Activated naive CD8-positive, alpha-beta T cell treated with anti-CD3 and anti-CD28 coated beads, Interleukin-2, amount 50 U/mL, for 24 hours (primary cell): ENCODE measurements at places on chromosomes 4 and X.

DNA sequence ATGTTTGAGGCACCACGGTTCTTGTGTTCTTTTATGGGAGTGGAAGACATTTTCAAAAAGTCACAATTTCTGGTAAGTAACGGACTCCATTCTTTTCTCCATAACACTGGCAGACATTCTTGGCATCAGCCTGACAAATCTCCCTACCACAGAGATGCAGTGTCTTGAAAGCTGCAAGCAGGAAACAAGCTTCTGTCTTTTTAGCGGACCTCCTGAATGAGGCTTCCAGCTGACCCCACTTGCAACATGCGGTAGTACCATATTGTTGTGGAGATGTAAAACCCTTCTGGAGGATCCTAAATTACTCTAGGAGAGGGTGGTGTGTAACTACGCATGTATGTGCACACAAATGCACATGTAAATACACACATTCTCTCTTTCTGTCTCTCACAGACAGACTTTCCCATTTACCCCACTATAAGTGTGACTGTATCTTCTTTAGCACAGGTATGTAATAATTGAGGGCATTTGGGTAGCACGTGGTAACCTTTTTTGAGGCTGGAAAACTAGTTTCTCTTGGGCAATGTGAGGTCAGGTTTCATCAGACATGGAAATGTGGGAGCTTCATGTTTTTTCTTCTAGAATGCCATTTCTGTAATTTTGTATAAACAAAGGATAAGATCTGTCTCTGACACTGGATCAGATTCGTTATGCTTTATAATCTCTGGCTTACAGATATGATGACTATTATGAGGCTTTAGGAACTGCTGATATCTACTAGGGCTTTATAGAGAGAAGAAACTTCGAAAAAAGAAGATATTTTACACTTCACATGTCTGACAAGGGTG is 130.1 kb downstream of the MGST2 start:
- no peaks in the 10 kb centered on the region for H3K27me3 ChIP-seq
- no peak overlapping the region for H3K27ac ChIP-seq
- no peak for DNase-seq
- H3K4me3 ChIP-seq, result no peak overlapping the region

DNA sequence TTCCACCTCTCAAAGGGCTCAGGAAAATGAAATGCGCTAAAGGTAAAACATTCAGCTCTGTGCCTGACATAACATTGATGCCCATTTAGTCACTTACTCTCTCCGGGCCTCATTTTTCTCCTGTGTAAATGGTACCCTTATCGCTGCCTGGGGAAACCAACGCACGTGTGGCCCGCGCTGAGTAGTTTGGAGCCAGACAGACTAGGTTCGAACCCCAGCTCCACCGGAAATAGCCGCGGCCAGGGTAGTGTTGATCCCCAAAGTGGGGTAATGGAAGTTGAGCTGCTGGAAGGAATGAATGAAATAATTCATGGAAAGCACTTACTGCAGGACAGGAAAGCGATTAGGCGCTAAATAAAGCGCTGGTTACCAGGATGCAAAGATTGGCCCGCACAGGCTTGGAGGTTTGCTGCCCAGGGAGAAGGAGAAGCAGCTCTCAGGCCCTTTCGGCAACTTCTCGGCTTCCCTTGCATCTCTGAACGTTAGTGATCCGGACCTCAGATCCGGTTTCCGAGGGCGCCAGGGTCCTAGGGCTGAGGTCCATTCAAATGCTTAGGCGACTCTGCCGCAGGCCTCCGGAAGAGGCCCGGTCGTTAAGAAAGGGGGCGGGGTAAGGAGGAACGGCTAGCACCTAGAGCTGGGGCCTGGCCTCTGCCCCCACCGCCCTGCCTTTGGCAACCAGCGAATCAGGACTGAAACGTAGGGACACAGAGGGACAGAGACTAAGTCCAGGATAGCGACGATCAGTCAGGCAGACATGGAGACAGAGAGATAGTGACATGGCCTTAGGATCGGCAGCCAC is 13.3 kb downstream of the NKX3-2 start:
- H3K36me3 ChIP-seq, result no peaks in the 10 kb centered on the region
- H3K27ac ChIP-seq, result no peak overlapping the region
- DNase-seq, result no peak
- no peak overlapping the region for H3K4me3 ChIP-seq

- H3K4me1 ChIP-seq, result no peaks in the 10 kb centered on the region
- no peaks in the 10 kb centered on the region for H3K36me3 ChIP-seq
- H3K4me3 ChIP-seq, result no peak overlapping the region
Observed at GRCh38 chr4:84870398-84871163, 95.9 kb downstream of the WDFY3 start.

GRCh38 chr4:82419451-82419850 is 10.8 kb downstream of the HNRNPDL start:
- H3K27ac ChIP-seq, result no peak overlapping the region
- peaks cover 19% of the 10 kb centered on the region for H3K36me3 ChIP-seq
- no peak overlapping the region for H3K4me3 ChIP-seq
- DNase-seq, result no peak

DNA sequence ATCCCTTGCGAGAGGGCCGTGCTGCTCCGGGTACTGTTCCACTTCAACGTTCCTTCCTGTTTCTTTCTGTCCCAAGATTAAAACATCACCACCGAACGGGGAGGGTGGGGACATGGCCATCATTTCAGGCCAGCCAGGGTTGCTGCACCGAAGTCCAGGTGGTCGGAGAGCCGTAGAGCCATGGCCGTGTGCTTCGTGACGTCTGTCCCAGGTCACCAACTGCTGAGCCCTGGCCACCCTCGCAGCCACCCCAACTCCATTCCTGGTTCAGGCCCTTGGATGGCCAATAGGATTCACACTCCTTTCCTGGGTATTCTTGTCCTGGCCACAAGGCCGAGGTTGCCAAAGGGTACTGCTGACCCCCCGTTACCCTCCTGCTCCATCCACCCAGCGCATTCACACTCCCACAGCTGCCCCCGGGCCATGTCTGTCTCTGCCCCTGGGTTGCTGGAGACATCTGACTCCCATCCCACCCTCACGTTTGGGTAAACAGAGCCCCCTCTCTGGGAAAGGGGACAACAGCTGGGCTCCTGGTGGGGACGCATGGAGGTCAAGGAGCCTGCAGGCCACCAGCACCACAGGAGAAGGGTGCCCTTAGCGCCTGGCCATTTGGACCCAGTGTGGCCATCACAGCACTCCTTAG is 103.2 kb downstream of the HMX1 start:
- H3K27ac ChIP-seq, result no peak overlapping the region
- H3K4me3 ChIP-seq, result no peak overlapping the region
- H3K36me3 ChIP-seq, result no peaks in the 10 kb centered on the region
- no peaks in the 10 kb centered on the region for H3K4me1 ChIP-seq

- DNase-seq, result no peak
- peaks cover 61% of the 10 kb centered on the region for H3K4me1 ChIP-seq
- H3K27me3 ChIP-seq, result no peaks in the 10 kb centered on the region
- H3K27ac ChIP-seq, result no peak overlapping the region
- peak overlapping the region; percentile 34 for H3K4me3 ChIP-seq
Observed at GRCh38 chrX:132041015-132041414, 17.9 kb downstream of the STK26 start.

- H3K27ac ChIP-seq, result no peak overlapping the region
- H3K36me3 ChIP-seq, result no peaks in the 10 kb centered on the region
- no peak for DNase-seq
- H3K4me3 ChIP-seq, result no peak overlapping the region
- H3K4me1 ChIP-seq, result no peaks in the 10 kb centered on the region
Observed at GRCh38 chr4:71123951-71124350, 130.5 kb downstream of the DCK start.

GRCh38 chr4:112279025-112279881 is 6.5 kb downstream of the TIFA start:
- H3K36me3 ChIP-seq, result peaks cover 51% of the 10 kb centered on the region
- peaks cover 71% of the 10 kb centered on the region for H3K4me1 ChIP-seq
- H3K4me3 ChIP-seq, result peak overlapping the region; percentile 46
- H3K27ac ChIP-seq, result peak overlapping the region; percentile 40

DNA sequence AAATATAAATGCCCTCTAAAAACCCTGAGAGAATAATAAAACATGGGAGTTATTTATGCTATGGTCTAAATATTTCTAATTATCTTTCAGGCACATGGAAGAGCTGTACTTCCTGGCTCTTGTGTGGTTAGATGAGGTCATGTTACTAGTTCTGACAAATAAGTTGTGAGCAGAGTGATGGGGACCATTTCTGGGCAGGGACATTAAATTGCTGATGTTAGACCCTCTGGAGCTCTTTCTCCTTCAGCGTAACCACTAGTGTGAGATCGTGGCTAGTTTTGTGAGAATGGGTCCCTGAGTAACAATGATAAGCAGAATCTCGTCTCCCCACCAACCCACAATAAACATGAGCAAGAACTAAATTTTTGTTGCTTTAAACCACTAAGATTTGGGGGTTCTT is 108.0 kb downstream of the MAML3 start:
- DNase-seq, result no peak
- H3K4me3 ChIP-seq, result no peak overlapping the region
- H3K27me3 ChIP-seq, result peaks cover 14% of the 10 kb centered on the region

GRCh38 chr4:21184788-21185187 is 484.5 kb downstream of the PACRGL start:
- no peaks in the 10 kb centered on the region for H3K27me3 ChIP-seq
- H3K36me3 ChIP-seq, result no peaks in the 10 kb centered on the region
- no peak overlapping the region for H3K4me3 ChIP-seq

DNA sequence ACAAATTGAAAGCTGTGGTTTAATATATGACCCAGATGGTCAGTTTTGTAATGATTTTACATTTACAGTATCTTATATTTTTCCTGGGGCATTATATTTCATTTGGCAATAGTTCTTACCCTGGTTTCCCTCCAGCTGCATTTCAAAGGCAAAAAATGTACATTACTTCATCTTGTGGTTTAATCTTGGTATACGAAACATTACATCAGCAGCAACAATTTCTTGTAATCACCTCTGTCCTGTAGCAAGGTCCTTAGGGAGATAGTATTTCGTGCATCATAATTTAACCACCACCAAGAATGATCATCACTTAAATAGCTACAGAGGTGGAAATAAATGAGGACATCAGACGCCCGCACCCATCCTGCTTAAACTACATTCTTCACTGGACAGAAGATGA is 48.8 kb downstream of the HS6ST2 start:
- no peak overlapping the region for H3K4me3 ChIP-seq
- H3K27me3 ChIP-seq, result peaks cover 3% of the 10 kb centered on the region
- no peak overlapping the region for H3K27ac ChIP-seq
- no peak for DNase-seq

DNA sequence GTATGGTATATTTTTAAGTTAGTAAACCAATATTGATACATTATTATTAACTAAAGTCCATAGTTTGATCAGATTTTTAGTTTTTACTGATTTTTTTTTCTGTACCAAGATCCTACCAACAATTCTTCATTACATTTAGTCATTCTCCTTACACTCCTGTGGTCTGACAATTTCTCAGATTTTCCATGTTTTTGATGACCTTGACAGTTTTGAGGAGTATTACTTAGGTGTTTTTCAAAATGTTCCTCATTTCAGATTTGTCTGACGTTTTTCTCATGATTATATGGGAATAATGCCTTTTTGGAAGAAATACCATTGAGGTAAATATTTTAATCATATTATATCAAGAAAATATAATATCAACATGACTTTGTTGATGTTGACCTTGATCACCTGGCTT is 423.8 kb downstream of the PPP4R3C start:
- H3K4me3 ChIP-seq, result no peak overlapping the region
- H3K36me3 ChIP-seq, result no peaks in the 10 kb centered on the region
- H3K27me3 ChIP-seq, result no peaks in the 10 kb centered on the region
- no peak overlapping the region for H3K27ac ChIP-seq
- no peak for DNase-seq

DNA sequence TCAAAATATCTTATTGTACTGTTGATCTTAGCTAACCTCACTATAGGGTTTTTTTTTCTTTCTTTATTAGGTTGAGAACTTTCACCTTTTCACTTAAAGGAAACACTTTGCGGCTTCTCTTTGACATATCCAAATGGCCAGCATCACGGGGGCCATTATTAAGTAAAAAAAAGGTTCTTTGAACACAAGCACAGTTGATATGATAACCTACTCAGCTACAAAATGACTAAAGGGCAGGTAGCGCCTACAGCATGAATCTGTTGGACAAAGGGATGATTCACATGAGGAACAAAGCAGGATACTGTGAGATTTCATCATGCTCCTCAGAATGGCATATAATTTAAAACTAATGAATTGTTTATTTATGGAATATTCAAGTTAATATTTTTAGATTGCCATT is 119.6 kb downstream of the CCSER1 start:
- H3K36me3 ChIP-seq, result no peaks in the 10 kb centered on the region
- DNase-seq, result no peak
- no peaks in the 10 kb centered on the region for H3K4me1 ChIP-seq
- no peak overlapping the region for H3K27ac ChIP-seq

GRCh38 chr4:78722320-78722719 is 53.8 kb upstream of the BMP2K start:
- DNase-seq, result no peak
- H3K36me3 ChIP-seq, result no peaks in the 10 kb centered on the region
- no peak overlapping the region for H3K27ac ChIP-seq
- no peaks in the 10 kb centered on the region for H3K27me3 ChIP-seq

GRCh38 chr4:176277162-176277904 is 8.3 kb upstream of the ASB5 start:
- H3K36me3 ChIP-seq, result no peaks in the 10 kb centered on the region
- no peak overlapping the region for H3K4me3 ChIP-seq
- H3K27me3 ChIP-seq, result peaks cover 13% of the 10 kb centered on the region
- no peak overlapping the region for H3K27ac ChIP-seq

DNA sequence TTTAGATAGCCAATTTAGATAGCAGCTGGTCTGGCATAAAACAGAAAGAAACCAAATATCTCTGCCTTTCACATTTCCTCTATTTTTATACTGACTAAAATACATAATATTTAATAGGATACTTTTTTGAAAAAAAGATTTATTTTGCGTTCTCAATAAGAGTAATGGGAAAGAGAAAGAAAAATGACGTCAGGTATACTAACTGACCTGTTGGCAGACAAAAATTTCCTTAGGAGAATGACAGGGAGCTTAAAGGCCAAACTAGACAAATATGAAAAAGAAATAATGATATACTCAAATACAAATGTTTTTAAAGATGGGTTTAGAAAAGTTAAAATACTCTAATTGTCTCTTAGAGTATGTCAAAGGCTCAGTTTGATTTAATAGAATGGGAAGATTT is 309.4 kb upstream of the ADGRL3 start:
- H3K27ac ChIP-seq, result no peak overlapping the region
- no peaks in the 10 kb centered on the region for H3K27me3 ChIP-seq
- no peak for DNase-seq
- H3K4me3 ChIP-seq, result no peak overlapping the region

GRCh38 chrX:76439188-76439587 is 11.7 kb downstream of the MAGEE1 start:
- H3K27ac ChIP-seq, result no peak overlapping the region
- H3K27me3 ChIP-seq, result no peaks in the 10 kb centered on the region
- H3K4me3 ChIP-seq, result no peak overlapping the region

- peak overlapping the region; percentile 77 for H3K4me3 ChIP-seq
- peak overlapping the region; percentile 88 for H3K27ac ChIP-seq
- H3K36me3 ChIP-seq, result peaks cover 10% of the 10 kb centered on the region
Observed at GRCh38 chrX:24480400-24480865, 15.3 kb downstream of the PDK3 start.

- no peaks in the 10 kb centered on the region for H3K27me3 ChIP-seq
- H3K27ac ChIP-seq, result no peak overlapping the region
- H3K36me3 ChIP-seq, result no peaks in the 10 kb centered on the region
- H3K4me1 ChIP-seq, result peaks cover 33% of the 10 kb centered on the region
- DNase-seq, result no peak
Observed at GRCh38 chr4:2286904-2287593, 25.1 kb upstream of the MXD4 start.
